ENCODE measurements at places on chromosomes 7 and 10.

DNA sequence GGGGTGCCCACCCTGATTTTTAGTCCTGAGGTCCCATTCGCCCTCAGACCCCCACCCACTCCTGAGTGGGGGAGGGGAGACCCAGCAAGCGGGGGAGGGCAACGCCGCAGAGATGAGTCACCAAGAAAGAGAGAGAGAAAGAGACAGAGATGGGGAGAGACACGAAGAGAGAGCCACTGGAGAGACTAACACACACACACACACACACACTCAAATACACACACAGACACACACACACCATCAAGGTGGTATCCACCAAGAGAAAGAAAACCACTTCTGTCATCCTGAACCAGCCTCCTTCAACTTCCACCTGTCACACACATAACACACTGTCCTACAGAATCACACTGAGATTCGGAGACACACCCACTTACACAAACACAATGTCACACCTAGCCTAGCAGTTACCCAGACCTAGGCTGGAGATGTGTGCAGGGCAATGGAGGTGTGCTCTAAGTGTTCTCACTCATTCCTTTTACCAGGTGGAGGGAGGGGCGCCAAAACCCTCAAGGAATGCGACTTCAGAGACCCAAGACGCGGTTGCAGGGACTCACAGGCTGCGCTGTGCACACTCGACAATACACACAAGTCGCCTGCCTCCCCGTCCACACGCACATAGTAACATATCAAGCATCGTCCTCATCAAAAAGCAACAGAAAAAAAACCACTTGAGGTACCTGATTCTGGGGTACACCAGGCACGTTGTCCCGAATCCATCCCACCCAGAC lies 3.9 kb upstream of the VGF start:
- DNase-seq: peak; percentile 60

GRCh38 chr7:97771576-97771975 lies 39.7 kb downstream of the TAC1 start:
- no peak for DNase-seq

- no peak for DNase-seq
Measured at GRCh38 chr10:29837586-29837985, 202.8 kb upstream of the SVIL start.

GRCh38 chr7:24828891-24829661 lies 71.8 kb upstream of the GSDME start:
- DNase-seq: no peak

DNA sequence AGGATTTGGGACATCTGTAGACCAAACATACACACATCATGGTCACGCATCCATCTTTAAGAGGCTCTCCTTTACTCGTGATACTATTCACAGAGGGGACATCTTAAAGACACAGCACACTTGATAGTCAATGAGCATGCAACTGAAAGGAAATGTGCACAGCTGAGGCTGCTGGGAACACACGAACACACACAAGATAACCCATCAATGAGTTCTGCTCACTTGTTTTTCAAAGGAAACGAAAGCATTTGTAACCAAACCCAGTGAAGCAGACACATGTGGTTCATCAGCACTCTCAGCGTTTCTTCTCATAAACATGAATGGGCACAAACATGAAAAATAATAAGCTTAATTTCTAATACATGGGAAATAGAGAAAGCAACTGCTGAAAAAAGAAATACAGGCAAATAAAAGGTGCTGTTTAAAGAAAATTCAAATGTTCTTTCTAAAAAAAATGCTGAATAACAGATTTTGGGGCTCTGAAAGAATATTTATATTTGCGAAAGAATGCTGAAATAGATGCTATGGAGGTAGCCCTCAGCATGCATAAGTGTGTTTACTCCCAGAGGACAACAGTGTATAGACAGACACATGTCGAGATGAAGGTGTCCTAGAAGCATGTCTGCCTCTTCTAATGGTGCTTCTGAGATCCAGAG lies 59.7 kb upstream of the LAMB4 start:
- no peak for DNase-seq

All from SW480 (cell line).